ENCODE measurements at places on chromosomes 3 and 15.

DNA sequence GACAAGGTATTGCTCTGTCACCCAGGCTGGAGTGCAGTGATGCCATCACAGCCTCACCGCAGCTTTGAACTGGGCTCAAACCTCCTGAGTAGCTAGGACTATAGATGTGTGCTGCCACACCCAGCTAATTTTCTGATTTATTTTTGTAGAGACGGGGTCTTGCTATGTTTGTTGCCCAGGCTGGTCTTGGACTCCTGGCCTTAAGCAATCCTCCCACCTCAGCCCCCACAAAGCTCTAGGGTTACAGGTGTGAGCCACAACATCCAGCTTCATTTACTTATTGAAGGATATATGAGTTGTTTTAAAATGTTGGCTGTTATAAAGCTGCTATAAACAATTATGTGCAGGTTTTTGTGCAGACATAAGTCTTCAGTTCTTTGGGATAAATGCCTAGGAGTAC lies 62.2 kb downstream of the SEC22A start:
- H3K27me3 ChIP-seq = no peaks in the 10 kb centered on the region
- H3K4me1 ChIP-seq = no peaks in the 10 kb centered on the region
- DNase-seq = no peak
- no peak overlapping the region for H3K4me3 ChIP-seq

DNA sequence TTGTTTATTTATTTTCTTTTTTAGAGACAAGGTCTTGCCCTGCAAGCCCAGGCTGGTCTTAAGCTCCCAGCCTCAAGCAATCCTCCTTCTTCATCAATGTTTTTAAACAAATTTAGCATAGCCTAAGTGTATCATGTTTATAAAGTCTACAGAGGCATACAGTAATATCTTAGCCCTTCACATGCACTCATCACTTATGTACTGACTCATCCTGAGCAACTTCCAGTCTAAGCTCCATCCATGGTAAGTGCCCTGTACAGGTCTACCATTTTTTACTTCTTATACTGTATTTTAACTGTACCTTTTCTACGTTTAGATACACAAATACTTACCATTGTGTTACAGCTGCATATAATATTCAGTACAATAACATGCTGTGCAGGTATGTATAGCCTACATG lies 860.0 kb downstream of the FHIT start:
- H3K27me3 ChIP-seq = no peaks in the 10 kb centered on the region
- no peak for DNase-seq
- H3K4me3 ChIP-seq = no peak overlapping the region
- no peaks in the 10 kb centered on the region for H3K4me1 ChIP-seq

- no peaks in the 10 kb centered on the region for H3K36me3 ChIP-seq
- no peak overlapping the region for H3K27ac ChIP-seq
- DNase-seq = no peak
- no peak overlapping the region for H3K4me3 ChIP-seq
Measured at GRCh38 chr3:25654576-25654975, 10.1 kb downstream of the TOP2B start.

DNA sequence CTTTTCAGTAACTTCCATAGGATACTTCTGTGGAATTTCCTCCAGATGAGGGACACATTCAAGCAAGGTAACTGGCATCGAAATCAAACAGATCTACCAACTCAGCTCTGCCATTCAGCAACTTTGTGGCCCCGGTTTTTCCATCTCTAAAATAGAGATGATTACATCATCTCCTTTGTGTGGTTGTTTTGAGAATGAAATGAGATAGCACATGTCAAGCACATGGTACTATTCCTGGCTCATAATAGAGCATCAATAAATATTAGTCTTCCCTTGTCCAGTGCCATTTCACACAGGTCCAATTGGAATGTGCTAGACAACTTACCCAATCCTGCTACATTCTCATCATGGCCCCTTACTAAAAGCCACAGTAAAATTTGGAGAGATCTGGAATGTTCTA lies 24.2 kb upstream of the TM4SF4 start:
- H3K27me3 ChIP-seq = no peaks in the 10 kb centered on the region
- no peak for DNase-seq
- no peak overlapping the region for H3K4me3 ChIP-seq
- peaks cover 4% of the 10 kb centered on the region for H3K4me1 ChIP-seq
- H3K27ac ChIP-seq = no peak overlapping the region

GRCh38 chr15:86677278-86677677 lies 597.6 kb downstream of the AGBL1 start:
- H3K27me3 ChIP-seq = peaks cover 4% of the 10 kb centered on the region
- no peaks in the 10 kb centered on the region for H3K4me1 ChIP-seq

GRCh38 chr3:130395331-130395730 lies 49.9 kb downstream of the COL6A5 start:
- H3K4me1 ChIP-seq = no peaks in the 10 kb centered on the region
- no peaks in the 10 kb centered on the region for H3K36me3 ChIP-seq
- no peak overlapping the region for H3K27ac ChIP-seq

- peaks cover 19% of the 10 kb centered on the region for H3K4me1 ChIP-seq
- H3K4me3 ChIP-seq = no peak overlapping the region
- no peaks in the 10 kb centered on the region for H3K36me3 ChIP-seq
- peak overlapping the region; percentile 62 for H3K27ac ChIP-seq
Measured at GRCh38 chr15:39172380-39173281, 408.2 kb upstream of the THBS1 start.

- no peaks in the 10 kb centered on the region for H3K36me3 ChIP-seq
- peaks cover 9% of the 10 kb centered on the region for H3K4me1 ChIP-seq
- H3K27ac ChIP-seq = no peak overlapping the region
- no peak overlapping the region for H3K4me3 ChIP-seq
- no peak for DNase-seq
Measured at GRCh38 chr15:66797921-66798320, 95.9 kb downstream of the SMAD6 start.

DNA sequence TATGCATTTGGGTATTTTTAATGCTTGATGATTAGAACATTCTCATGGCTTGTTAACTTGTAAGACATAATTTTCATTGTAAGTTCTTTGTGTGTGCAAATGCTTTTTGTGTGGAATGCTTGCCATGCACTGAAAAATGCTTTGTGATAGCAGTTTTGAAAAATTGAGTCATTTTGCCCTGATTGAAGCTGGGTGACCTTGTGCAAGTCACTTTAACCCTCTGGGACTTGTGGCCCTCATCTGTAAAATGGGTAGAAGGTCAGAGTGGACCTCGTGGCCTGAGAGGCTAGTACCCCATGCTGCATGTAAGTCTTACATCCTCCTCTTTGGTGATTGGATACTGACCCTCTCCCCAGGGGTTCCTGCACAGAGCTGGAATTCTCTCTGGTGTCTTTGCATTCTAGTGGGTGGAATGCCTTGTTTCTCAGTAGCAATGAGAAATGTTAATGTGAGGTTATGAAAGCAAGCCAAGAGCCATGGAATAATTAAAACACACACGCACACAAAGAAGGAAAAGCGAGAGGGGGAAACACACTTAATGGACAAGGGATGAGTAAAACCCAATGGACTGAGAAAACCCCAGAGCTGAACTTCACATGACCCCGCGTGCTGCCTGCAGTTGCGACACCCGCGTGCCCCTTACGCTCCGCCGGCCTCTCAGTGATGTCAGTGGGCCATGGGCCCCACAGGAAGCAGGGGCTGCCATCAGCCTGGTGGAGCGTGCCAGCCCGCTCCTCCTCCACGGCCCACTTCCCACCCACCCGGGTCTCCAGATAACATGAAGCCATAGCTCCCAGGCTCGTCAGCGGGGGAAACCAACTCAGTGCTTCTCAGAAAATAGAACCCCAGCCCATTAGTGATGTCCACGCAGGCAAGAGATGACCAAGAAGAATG lies 44.0 kb downstream of the SMAD3 start:
- peaks cover under 1% of the 10 kb centered on the region for H3K36me3 ChIP-seq
- H3K4me1 ChIP-seq = peaks cover 26% of the 10 kb centered on the region
- no peak for DNase-seq
- H3K27me3 ChIP-seq = no peaks in the 10 kb centered on the region
- H3K4me3 ChIP-seq = no peak overlapping the region

DNA sequence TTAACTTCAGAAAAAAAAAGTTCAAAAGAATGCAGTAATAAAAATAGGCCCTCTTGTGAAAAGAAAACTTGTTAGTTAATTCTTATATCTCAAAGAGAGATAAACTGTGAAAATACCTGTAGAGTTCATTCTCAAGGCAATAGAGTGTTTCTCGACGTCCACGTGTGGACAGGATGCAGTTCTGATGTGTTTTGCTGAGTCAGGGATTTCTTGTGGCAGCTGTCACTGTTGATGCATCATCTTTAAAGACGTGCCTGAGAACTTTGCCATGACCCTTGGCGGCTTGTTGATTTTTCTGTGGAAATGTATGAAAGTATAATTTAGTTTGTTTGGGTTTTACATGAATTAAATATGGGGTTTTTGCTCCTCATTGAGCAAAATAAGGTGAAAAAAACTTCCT lies 702.2 kb downstream of the NLGN1 start:
- DNase-seq = no peak
- H3K36me3 ChIP-seq = no peaks in the 10 kb centered on the region
- H3K4me3 ChIP-seq = no peak overlapping the region
- H3K27ac ChIP-seq = no peak overlapping the region
- no peaks in the 10 kb centered on the region for H3K27me3 ChIP-seq

DNA sequence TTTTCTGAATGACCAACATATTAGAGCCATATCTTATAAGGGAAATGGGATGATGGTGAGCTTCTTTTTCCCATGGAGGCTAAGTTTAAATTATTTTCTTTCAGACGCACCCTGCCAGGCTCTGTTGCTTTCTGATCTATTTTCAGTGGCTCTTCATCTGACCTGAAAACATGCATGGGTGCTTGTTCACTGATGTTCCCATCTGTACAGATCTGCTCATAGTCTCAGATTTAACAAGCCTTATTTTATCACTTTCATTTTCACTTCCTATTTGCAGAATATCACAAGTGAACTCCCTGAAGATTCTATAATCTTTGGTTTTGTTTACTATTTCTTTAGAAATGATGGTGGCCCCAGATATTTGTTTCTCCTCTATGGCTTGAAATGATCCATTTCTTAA lies 31.1 kb upstream of the SUCLG2 start:
- no peak overlapping the region for H3K4me3 ChIP-seq
- no peaks in the 10 kb centered on the region for H3K27me3 ChIP-seq
- H3K36me3 ChIP-seq = no peaks in the 10 kb centered on the region
- H3K27ac ChIP-seq = no peak overlapping the region
- H3K4me1 ChIP-seq = no peaks in the 10 kb centered on the region
- no peak for DNase-seq

All from large intestine (tissue), 12 donors.